ENCODE measurements at places on chromosomes 1 and 21. TPM values are rescaled to one million over a fixed set of nuclear protein-coding genes. Genes with fewer than 3 reads are reported as not detected.

Gene TNFRSF4
- 237 TPM for total RNA-seq

Gene HSD3B1
- total RNA-seq: not detected

Gene SEC16B
- total RNA-seq: not detected

Gene ETV3L
- not detected for total RNA-seq

Gene BSDC1
- 52.6 TPM for total RNA-seq

Gene FMO3
- not detected for total RNA-seq

Gene LCE6A
- total RNA-seq: not detected

Gene DPT
- total RNA-seq: not detected

Gene OLFML3
- total RNA-seq: 0.20 TPM

Gene ADAMTS4
- 1.2 TPM for total RNA-seq

Gene CYYR1
- total RNA-seq: not detected

Gene KLF17
- not detected for total RNA-seq

Gene SPRR5
- total RNA-seq: not detected

Gene OR10Z1
- not detected for total RNA-seq

Gene PCAT6
- 1.9 TPM for total RNA-seq

Gene AADACL3
- total RNA-seq: not detected

Gene ABCB10
- 29.8 TPM for total RNA-seq

Gene UBL4B
- total RNA-seq: not detected

Gene TFF3
- not detected for total RNA-seq

Gene PAX7
- total RNA-seq: not detected

Gene PDZK1
- 0.60 TPM for total RNA-seq

Gene CFAP74
- total RNA-seq: not detected

Gene KRTAP19-3
- total RNA-seq: not detected

Gene PADI1
- not detected for total RNA-seq

Gene C1orf87
- not detected for total RNA-seq

Gene COL11A1
- total RNA-seq: not detected

Gene FCER1G
- 1.1 TPM for total RNA-seq

Gene TYW3
- 16.0 TPM for total RNA-seq

Gene ASTN1
- total RNA-seq: not detected

Gene LIPI
- not detected for total RNA-seq

Gene TTC4
- 20.6 TPM for total RNA-seq

Gene C1orf94
- total RNA-seq: not detected

Gene RAB25
- 0.53 TPM for total RNA-seq

Data from activated CD4-positive, alpha-beta memory T cell treated with anti-CD3 and anti-CD28 coated beads, Interleukin-2, amount 10 ng/mL, durations not matched to agents 7 days and 5 days (primary cell).